D341Med (cell line): ENCODE measurements at places on chromosomes 1 and 21.

DNA sequence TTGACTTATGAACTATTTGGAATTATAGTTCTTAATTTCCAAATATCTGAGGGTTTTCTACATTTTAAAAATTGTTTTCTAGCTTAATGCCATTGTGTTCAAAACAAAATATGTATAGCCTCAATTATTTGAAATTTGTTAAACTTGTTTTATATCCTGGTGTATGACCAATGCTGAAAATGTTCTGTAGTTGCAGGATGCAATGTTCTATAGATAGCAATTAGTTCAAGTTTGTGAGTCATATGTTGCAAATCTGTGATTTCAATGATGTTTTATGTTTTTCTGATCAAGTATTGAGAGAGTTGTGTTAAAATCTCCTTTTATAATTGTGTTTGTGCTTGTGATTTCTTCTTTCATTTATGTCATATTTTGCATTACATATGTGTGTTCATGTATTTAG lies 517.5 kb downstream of the ADGRL2 start:
- DNase-seq = no peak

GRCh38 chr21:17834639-17835354 lies 15.6 kb upstream of the C21orf91 start:
- no peak for DNase-seq

DNA sequence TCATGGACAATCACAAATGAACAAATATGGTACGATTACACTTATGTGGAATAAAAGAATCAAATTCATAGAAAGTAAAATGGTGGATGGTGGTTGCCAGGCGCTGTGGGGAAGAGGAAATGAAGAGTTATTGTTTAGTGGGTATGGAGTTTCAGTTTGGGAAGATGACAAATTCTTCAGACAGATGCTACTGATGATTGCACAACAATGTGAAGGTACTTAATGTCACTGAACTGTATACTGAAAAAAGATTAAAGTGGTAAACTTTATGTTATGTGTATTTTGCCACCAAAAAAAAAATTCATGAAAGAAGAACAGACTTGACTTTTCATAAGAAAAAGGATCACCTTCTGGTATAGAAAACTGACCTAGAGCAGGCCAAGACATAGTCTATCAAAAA lies 745.6 kb upstream of the CXADR start:
- DNase-seq = no peak

GRCh38 chr1:119664067-119664466 lies 16.0 kb upstream of the ZNF697 start:
- DNase-seq = no peak

DNA sequence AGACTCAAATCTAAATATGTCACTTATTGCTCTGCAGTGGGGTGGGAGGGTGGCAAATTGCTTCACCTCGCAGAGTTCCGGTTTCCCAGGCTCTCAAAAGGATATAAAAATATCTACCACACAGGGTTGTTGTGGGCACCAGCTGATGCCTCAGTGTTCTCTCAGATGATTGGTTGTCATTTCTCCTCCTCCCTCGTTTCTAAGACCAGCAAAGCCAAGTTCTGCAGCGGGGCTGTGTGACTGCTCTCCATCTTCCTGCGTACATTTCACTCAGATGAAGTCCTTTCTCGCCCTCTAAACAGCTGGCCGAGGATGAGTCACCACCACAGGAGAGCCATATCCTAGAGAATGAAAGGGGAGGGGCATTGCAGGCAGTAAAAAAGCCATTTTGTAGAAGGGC lies 35.0 kb upstream of the VWA5B1 start:
- no peak for DNase-seq

DNA sequence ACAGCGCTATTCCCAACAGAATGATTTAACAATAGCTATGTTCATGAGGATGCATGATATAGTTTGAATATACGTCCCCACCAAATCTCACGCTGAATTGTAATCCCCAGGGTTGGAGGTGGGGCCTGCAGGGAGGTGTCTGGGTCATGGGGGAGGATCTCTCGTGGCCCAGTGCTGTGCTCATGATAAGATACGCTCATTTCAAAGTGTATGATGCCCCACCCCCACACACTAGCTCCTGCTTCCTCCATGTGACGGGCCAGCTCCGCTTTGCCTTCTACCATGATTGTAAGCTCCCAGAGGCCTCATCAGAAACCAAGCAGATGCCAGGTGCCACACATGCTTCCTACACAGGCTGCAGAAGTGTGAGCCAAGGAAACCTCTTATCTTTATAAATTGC lies 93.6 kb downstream of the SMYD3 start:
- no peak for DNase-seq

DNA sequence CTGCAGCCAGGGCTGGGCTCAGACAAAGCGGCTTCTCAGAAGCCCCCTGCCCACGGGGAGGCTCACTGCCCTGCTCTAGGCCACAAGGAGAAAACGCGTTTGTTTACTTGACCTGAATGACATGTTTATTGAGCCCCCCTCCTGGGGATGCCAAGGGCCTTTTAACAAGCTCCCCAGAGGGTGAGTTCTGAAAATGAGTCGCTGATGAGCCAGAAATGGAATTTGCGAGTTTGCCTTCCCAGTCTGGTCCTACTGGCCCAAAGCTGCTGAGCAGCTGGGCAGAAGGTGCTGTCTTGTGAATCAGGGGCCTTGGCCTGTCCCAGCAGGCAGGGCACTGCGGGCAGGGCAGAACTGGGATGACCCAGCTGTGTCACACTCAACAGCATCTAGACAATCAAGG lies 120.6 kb downstream of the SYF2 start:
- DNase-seq = no peak

DNA sequence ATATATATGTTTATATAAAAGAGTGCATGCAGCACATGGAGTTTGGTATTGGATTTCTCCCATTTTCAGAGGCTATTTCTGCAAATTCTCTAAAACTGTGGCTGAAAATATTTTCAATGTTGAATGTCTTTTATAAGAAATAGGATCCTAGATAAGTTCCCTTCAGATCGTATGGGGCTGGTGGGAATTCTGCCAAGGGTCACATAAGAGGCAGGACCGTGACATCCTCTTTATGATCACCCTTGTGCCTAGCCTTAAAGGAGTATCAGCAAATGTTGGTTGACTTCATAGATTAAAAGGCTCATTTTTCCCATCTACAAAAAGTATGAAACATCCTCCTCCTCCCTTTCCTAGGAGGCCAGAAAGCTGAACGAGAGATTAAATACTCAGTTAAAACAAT lies 1.3 kb upstream of the IFNAR2 start:
- DNase-seq = no peak

DNA sequence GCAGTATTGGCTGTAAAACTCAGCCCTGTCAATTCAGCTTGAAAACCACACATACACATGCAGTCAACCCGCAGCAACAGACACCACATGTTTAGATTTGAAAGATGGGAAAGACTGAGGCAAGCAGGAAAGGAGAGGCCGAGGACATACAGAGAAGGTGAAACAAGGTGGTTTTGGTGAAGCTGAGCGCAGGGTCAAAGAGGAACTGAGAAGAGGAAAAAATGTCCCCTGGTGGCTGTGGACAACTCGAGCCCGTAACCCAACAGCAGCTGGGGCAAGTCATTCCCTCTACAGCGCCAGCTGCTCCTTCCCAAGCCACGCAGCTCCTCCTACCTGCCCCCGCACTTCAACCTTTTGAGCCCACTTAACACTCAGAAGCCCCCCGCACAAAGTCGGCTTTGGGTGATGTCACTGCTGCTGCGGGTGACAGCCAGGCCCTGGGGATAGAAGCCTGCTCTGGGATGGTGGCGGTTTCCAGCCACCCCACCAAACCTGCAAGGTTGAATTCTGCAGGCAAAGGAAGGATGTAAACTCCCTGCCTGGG lies 63.0 kb downstream of the KCNN3 start:
- DNase-seq = no peak

DNA sequence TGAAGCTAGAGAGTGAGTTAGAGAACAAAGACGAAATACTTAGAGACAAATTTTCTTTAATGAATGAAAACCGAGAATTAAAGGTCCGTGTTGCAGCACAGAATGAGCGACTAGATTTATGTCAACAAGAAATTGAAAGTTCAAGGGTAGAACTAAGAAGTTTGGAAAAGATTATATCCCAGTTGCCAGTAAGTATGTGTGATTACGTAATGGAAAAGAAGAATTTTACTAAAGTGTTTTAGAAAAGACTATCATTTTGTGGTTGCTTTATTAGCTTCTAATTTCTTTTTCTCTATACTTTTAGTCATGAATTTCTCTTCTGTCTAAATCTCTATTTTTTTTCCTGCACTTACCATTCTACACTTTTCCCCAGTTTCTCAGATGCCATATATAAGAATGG lies 26.7 kb downstream of the CCDC18 start:
- no peak for DNase-seq

DNA sequence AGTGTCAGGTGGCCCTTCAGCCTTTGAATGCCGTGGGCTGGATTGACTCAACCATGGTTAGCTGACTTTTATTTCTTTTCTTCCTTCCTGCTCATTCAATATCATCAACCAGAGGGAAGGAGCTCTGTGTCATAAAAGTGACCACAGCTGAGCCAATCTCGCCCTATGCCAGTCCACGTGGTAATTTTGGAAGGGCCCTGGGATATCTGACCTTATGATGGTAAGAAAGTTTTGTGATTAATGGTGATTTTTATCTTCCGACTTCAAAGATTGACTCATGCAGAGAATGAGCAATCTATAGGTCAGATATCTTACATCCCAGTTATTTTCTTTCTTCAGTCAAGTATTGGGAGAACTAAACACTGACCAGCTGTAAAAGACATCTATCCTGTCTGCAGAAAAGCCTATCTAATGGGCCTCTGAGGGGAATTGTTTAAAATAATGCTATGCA lies 170.3 kb downstream of the ZC3H11B start:
- DNase-seq = no peak

DNA sequence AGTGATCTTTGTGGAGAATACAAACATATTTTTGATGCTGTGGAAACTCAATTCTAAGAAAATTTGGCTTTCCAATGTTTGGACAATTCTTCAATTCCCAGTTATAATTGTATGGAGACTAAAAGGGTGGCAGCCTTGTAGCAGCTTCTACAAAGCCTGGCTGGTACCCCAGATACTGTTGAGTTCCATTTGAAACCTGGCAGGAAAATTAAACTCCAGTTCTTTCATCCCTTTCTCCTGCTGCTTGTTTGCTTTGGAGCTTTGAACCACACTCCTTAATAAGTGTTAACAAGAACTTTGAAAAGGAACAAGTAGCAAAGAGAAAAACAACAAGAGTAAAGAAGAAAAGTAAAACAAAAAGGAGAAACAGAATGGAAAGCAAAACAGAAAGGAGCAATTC lies 172.6 kb upstream of the ADAMTS5 start:
- DNase-seq = no peak

- no peak for DNase-seq
Measured at GRCh38 chr1:98211271-98211845, 290.5 kb upstream of the DPYD start.

DNA sequence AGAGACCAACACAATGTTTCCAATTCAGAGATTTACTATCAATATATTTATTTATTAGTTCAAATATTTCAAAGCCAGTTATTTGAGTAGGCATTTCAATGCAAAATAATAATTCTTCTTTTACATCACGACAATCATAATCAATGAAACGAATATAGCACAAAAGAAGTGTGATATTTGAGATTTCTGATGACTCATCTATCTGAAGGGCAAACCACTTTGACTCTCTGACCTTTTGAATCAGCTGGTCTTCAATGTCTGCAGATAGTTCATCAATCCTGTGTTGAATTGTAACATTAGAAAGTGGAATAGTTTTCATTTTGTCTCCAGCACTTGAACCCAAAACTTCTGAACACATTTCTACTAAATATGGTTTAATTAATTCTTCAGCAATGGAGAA lies 3.0 kb upstream of the TMEM35B start:
- DNase-seq = no peak

- no peak for DNase-seq
Measured at GRCh38 chr1:59128239-59128736, 168.6 kb upstream of the FGGY start.

DNA sequence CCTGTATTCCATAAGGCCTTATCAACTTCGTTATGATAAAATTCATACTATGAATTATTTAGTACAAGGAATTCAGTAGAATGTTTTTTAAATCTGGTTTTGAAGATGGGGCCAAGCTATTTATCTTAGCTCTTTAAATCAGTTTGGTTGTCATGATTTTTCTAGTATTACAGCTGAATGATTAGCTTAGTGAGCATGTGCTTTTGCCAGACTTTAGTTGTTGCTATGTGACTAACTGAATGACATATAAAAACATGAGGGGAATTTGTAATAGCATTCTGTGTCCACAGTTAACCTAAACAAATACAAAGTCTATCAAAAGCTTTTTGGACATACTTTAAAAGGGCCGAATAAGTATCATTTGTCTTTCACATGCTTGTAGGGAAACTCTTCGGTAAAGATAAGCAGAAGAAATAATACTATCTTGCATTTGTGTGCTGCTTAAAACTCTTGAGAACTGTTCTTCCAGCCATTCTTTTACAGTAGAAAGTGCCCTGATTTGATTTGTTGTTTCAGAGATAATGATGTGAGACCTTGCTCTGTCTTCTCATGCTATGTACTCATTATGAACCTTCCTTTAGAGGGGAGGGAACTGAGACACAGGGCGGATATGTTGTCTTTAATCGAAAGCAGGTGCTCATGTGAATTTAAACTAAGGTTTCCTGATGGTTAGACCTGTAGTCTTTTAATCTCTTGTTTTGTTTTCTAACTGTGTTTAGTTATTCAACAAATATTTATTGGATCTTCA lies 18.8 kb downstream of the NEK7 start:
- no peak for DNase-seq

DNA sequence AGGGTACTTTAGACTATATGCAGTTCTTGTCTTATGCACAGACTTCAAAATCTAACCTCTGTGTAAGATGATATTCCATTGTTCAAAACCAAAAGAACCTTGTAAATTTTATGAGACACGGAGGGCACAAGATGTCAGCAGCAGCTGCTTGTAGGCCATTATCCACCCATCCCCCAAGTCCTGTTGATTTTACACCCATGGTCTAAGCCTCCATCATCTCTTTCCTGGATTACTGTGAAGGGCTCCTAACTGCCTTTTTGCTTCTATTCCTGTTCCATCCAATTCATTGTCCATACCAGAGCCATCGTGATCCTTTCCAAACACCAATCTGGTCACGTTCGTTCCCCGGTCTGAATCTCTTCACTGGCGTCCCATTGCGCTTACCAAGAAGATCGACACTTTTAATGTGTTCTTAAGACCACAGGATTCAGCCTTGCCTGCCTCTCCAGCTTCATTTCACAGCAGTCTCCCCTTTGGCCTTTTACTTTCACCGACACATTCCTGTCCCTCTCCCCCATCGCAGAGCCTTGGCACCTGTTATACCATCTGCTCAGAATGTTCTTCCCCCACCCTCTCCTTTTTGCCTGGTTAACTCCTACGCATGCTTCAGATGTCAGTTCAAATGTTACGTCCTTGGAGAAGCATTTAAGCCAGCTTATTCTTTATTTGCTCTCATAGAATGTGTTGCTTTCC lies 107.3 kb upstream of the POU3F1 start:
- DNase-seq = no peak

DNA sequence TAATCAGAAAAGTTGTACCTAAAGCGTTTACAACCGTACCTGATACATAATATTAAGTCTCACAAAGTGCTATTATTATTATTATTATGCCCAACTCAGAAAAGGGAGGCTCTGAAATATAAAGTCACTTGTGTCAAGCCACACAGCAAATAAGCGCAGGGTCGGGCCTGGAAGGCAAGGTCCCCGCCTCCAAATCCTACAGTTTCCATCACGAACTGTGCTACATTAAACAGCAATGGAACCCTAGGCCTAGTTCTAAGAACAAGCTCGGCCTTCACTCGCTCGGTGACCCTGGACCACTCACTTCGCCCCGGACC lies 549 bp downstream of the PARS2 start:
- no peak for DNase-seq

- no peak for DNase-seq
Measured at GRCh38 chr1:195934817-195935553, 673.3 kb downstream of the KCNT2 start.

GRCh38 chr21:24118738-24119459 lies 1488.4 kb downstream of the MRPL39 start:
- DNase-seq = no peak
